Activated CD4-positive, alpha-beta T cell treated with anti-CD3 and anti-CD28 coated beads, Interleukin-2, amount 10 ng/mL, durations not matched to agents 7 days and 5 days (primary cell): ENCODE measurements at places on chromosomes 6 and 20.

DNA sequence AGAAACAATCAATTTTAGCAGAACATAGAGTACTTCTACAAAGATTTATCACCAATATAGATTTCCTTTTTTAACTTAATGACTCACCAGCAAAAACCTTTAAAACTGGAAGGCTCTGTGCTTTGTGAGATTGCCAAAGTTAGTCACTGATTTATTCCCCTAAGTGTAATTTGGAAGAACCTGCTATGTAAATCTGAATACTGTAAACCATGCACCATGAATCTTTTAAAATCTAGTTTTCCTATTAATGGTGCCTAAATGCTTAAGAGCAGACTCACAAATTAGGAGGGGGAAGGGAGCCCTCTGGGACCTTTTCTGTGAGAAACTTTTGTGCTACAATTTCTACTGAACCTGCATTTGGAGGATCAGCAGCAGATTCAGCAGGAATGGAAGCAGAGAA is 57.8 kb upstream of the PNRC1 start:
- DNase-seq: no peak

DNA sequence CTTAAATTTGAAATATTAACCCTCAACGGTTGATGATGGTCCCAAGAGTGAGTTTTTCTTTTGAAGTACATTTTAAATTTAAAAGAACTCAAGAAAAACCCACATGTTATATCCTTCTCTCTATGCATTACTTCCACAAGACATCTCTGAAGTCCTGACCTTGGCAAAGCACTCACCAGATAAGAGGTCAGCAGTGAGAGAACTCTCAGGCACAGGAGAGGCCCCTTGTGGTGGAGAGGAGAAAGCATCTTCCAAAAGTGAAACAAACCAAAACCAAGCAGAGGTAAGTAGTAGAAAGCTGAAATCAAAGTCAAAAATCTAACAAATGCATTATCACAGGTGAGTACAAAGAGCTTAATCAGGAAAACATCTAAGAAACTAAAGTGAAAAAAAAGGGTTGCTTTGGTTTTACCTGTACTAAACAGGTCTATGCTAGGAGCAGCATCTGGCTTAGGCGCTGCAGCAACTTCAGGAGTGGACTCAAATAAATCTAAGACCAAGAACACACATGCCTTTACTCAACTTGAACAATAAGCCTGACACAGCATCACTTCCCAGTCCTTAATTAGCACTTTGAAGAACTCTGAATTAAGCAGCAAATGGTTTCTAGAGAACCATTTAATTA is 80.5 kb downstream of the PRSS35 start:
- DNase-seq: no peak

DNA sequence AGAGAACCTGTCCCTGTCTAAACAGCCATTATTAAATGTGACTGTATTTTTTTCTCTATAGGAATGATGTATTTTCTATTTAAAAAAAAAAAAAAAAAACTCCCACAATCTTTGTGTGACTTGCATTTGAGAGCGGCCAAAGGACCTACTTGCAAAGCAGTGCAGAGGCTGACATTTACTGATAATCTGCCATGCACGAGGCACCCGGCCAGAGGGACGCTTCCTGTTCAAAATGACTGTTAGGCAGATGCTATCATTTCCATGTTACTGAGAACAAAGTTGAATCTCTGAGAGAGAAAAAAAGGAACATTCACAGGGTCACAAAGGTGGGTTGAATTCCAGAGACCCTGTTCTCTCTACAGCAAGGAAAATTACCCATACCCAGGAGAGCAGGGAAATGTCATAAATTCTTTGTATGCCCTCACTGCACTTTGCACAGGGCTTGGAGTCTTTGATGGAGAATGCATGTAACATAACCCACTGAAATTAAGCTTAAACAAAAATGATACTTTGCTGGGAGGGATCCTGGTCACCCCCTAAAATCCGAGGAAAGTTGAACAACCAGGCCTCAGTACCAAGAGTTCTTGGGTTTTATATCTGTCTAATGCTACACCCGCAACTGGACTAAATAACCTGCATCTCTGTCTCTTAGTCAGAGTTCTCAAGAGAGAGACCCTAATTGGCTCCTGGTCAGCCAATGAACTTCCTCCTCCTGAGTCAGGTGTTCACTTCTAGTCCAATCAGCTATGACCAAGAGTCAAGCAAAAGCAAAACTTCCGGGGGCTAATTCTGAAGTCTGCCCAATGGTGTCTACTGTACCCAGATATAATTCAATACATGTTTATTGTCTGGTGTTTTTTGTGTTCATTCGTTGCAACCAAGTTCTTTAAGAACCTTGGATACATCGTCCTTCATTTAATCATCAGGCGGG is 61.2 kb downstream of the GCLC start:
- no peak for DNase-seq

DNA sequence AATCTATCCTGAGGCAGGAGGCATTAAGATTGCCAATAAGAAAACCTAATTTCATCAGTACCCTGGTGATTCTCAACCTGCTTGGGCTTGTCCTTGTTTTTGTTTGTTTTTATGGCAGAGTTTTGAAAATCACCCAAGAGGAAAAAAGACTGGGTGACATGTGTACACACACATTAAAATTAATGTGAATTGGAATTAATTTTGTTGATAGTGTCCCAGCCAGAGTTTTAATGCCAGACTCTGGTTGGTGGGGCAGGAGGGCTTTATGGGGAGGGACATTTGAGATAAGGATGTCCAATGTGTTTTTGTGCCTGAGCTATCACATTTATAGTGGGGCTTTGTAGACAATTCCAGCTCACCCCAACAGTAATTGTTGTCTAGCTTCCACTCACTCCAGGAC is 184.6 kb downstream of the ID4 start:
- no peak for DNase-seq

DNA sequence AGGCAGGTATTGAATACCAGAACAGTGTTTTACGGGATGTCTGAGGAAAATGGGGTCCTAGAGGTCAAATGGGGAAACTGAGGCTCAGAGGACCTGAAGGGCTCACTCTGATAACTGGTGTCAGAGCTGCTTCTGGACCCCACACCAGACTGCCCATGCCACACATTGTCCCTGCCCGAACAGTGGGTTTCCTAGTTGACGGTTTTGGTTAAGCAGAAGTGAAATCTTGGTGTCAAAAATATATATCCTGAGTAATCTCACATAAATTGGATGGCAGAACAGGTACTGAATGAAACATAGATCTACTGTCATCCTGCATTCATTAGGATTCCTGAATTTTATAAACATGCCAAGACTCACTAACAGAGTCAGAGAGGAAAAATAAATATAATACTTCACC is 16.3 kb downstream of the NOX3 start:
- DNase-seq: no peak

- DNase-seq: no peak
These were observed 1.1 kb downstream of the SLX4IP start for GRCh38 chr20:10436053-10436699.

DNA sequence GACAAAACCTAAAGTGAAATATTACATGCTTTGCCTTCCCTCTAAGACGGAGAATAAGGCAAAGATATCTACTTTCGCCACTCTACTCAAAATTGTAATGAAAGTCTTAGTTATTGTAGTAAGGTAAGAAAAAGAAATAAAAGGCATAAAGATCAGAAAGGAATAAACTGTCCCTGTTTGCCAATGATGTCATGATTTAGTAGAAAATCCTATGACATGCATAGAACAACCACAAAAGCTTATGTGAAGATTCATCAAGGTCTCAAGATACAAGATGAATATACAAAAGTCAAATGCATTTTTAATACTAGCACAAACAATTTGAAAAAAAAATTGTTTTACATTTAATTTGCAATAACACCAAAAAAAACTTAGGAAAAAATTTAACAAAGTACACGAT is 64.0 kb upstream of the FOXQ1 start:
- DNase-seq: no peak
